Liver (tissue), 10 donors: ENCODE measurements at places on chromosomes 7 and 10.

DNA sequence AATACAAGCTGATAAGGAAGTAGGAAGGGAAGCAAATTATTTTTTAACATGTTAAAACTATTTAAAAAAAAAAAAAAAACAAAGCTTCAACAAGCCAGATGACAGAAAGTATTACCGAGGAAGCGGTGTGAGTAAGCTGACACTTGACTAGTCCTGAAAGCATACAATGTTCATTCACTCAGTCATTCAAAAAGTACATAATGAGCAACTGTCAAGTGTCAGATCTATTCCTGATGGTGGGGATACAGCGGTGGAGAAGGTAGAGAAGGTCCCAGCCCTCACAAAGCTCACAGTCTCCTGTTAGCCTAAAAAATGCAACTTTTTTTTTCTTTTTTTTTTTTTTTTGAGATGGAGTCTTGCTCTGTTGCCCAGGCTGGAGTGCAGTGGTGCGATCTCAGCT, 40.0 kb downstream of the RAPGEF5 start:
- DNase-seq = no peak

DNA sequence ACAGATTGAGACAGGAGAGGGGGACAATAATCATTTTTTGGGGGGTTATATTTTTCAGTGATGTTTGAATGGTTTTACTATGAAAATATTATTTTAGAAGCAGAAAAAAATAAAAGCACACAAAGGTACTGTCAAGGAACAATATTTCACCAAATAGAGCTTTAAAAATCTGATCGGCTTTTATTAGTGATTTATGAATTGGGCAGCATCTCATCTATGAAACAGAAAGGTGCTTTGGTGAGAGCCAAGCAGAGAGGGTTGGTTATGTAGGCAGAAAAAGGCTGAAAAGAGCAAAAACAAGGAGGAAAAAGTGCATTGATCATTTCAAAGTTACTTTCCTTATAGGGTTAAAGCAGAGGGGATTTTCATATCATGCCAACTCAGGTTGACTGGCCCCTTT, 26.4 kb upstream of the CPA2 start:
- no peak for DNase-seq

DNA sequence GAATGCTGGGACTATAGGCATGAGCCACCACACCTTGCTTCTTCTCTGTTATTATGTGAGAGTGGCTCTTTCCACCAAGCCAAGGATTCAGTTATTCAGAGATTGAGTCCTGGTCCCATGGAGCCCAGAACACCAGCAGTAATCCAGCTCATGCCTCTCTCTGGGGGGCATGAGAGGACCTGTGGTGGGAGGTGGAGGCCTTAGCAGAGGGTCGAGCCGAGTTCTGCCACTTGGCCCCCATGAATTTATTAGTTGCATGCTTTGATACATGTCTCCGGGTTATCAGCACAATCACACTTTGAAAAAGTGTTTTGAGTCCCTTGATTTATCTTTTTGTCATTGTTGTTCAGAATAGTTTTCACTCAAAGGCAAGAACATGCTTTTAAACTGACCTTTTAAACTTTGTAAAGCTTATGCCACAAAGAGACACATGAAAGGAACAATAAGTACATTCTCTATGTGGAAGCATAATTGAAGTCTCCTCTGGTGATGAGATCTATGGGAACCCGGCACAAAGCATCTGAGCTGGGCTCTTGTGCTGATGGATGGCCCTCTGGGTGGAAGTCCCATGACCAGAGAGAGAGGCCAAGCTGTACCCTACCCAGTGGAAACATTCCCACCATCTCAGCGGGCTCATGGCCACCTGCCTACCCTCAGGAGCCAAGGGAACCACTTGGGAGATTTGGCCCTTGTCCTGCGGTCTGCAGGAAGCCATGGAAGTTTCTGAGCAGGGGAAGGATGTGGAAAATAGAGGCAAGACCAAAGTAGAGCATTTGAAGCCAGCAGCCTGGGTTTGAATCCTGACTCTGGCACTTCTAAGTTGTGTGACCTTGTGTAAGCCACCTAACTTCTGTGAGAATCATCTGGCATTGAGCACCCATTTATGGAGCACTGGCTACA, 53.9 kb downstream of the MINDY4 start:
- peak; percentile 12 for DNase-seq

DNA sequence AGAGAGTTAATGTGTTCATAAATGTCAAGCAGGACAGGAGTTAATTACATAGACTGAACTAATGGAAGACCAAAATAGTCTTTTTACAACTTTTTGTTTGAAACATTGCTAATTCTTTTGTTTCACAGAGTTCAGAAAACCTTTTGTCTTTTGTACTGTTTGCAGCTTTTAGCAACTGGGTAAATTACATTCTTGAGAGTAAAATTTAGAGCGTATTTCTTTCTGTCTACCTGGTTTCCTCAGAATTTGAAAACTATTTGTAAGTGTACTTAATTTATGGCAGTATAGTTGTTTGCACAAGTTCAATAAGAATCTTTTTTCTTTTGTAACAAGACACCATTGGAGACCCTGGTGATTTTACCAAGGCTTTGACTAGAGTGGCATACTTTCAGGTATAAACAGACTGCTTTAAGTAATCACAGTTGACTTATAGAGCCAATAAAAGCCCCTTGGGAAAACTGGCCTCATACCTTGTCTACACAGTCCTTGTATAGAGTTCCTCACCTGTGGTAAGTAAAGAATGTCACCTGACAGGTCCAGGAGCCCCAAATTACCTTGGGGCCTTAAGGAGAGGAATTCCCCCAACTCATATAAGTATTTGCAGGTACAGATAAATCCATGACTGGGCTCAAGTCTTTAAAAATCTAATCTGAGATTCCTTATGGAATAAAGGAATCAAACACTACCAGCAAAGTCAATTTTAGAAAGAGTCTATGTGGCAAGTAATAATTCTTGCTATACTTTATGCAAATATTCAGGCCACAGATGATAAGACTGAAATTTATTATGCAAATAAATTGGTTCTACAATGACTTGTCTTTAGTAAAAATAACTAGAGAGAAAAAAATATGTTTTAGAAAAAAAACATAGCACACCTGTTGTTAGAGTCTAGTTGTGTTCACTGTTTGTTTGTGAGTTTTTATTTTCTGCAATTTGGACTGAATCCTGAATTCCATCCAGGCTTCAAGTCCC, 23.6 kb upstream of the CREB3L2 start:
- DNase-seq = no peak

DNA sequence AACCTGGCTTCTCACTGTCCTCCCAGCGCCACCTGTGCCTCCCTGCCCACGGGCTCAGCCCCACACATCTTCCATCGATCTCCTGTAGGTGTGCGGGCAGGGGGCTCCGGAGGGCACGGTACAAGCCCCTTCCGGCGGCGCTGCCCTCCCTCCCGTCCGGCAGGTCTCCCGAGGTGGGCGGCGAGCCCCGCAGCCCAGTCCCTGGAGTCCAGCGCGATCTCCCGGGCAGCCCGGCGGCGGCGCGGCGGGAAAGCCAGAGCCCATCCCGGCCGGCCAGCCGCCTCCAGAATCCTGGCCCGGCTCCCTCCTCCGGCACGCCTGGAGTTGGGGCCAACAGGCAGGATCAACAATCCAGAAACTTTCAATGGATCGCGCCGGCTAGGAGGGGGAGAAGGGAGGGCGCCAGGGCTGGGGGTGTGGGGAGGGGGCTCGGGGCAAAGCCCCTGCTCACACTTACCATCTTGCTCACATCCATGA, 100.1 kb downstream of the HIP1 start:
- DNase-seq = no peak

- no peak for DNase-seq
Measured at GRCh38 chr10:90859321-90859751, 1.5 kb upstream of the HTR7 start.
